ENCODE measurements at places on chromosomes 7 and 10.

DNA sequence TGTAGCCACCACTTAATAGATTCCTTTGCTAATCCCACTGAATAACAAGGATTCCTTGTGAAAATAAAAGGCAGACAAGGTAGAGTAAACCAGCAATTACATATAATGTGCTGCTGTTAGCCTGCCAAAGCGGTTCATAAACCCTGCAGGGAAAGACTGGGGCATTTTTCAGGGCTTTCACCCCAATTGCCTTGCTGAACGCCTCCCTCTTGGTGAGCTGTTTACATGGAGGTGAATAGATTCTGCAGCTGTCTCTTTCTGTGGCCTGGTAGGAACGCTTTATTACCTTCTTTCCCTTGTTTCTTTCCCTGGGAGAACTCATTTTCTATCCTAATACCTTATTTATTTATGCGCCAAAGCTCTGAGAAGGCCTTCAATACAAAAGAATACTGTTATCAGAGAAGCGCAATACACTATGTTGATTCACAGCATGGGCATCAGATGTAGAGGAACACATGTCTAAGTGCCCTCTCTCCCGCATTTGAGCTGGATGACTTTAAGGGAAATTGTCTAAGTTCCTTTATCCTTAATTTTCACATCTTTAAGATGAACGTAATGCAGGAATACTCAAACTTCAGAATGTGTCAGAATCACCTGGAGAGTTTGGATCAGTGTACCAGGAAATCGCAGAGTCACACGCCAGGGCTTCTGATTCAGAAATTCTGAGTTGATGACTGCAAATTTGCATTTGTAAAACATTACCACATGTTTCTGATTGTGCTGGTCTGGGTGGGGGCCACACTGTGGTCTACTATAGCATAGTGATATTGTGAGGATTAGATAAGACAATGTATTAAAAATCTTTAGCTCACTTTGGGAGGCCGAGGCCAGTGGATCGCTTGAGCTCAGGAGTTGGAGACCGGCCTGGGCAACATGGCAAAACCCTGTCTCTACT is 1203.8 kb downstream of the SORCS3 start:
- no peak for DNase-seq

DNA sequence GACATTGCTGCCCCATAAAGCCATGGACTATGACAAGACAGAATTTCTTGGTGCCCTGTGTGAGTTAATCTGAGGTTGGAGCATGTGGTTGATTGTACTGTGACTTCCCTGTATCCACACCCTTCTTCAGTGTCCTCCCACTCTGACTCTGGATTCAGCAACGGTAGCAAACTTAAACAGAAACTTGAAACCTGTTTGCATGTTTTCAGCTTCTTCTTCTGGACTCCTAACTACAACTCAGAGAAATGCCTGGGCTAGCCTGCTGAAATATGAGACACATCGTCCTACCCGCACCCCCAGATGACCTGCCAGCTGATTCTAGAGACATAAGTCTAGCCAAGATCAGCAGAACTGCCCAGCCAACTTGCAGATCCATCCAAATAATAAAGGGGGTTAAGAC is 78.4 kb downstream of the IPMK start:
- DNase-seq, result no peak

DNA sequence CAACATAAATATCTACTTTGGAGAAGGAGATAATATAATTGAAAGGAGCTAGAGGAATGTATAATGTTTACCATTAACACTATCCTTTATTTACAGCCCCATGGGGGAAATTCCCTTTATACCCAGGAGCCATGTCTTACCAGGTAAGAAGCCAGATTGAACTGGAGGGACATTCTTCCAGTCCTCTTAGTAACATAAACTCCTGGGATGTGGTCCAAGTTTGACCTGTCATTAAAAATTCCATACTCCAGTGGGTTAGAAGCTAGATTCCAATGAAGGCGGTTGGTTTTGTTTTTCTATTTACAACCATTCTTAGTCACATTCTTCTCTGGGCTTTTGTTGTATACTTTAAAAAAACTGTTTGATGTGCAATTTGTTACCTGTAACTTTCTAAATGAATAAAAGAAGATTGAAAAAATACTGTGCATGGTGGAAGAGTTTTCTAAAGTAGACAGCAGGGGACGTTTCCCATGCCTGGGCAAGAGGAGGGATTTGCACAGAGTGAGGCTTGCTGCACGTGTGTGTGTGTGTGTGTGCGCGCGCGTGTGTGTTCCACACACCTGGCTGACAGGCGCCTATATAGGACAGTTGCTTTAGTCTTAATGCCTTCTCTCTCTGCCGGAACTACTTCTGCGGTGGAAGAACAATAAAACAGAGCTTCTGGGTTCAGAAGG is 2.0 kb downstream of the PLCE1 start:
- DNase-seq, result no peak

DNA sequence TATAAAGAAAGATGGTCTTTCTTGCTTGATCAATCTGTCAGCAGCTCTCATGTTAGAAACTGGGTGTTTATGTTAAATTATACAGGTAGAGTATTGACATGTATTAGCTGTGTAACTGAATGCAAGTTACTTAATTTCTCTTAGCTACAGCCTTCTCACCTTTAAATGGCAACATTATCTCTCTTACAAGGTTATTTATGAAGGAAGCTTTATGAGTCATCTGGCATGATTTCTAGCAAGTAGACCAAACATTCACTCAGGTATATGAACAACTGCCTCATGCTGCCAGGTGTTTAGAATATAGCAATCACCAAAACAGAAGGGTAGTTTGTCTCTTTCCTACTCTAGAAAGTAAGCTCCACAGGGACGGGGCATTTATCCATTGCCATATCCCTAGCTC is 8.5 kb downstream of the ARL4A start:
- no peak for DNase-seq

GRCh38 chr7:150941351-150942000 is 36.6 kb downstream of the KCNH2 start:
- no peak for DNase-seq

DNA sequence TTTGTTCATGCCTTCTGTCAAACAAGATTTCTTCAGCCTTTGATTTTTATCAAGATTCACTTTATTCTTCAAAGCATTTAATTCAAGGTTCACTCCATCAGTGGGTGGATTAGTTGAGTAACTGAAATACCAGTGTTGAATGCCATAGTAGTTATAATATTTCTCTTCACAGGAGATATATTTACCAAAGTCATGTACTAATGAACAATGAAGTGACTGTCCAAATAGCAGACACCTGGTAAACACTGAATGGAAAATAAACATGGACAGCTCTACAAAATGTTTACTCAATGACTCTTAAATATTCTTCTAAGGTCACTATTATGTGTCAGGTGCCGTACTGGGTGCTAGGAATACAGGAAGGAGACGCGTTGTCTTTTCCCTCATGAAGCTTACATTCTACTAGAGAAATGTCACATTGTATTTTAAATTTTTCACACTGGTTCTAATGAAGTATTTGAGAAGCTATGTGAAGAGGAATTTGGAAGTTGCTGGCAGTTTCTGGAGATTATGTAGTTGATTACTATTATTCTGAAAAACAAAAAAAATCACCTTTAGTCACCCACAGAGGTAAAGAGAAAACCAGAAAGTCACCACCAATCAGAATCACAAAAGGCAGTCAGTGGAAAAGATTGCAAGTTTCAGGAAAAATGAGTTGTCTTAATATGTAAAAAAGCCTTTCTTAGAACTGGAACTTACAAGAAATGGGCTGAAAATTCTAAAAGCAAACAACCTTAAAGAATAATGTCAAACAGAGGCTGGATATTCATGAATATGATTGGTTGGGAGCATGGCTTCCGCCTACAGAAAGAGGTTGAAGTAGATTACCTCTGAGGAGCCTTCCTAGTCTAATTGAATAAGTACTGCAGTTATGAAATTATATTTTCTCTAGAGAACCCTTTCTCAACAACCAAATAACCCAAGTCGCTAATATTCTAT is 84.5 kb downstream of the RTKN2 start:
- no peak for DNase-seq

GRCh38 chr10:31972519-31973041 is 43.9 kb upstream of the ARHGAP12 start:
- DNase-seq, result no peak

- DNase-seq, result no peak
Measured at GRCh38 chr7:15888090-15888489, 201.6 kb upstream of the MEOX2 start.

DNA sequence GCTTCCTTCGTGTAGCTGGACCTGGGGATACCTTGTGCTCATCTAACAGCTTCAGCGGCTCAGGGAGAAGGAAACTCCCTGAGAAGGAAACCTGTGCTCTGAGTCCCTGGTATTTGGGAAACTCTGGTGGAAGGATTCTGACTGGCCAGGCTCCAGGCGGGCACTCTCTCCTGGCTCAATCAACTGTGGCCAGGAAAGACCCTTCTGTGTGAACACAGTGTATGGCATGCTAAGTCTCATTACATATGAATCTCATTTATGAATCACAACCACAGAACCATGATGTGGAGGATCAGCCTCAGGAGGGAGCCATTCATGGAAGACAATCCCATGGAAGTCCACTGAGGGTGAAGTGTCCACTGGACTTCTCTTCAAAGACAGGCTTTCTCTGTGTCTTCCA is 20.9 kb downstream of the NPS start:
- no peak for DNase-seq

GRCh38 chr10:20059084-20059835 is 243.0 kb downstream of the PLXDC2 start:
- DNase-seq, result no peak

DNA sequence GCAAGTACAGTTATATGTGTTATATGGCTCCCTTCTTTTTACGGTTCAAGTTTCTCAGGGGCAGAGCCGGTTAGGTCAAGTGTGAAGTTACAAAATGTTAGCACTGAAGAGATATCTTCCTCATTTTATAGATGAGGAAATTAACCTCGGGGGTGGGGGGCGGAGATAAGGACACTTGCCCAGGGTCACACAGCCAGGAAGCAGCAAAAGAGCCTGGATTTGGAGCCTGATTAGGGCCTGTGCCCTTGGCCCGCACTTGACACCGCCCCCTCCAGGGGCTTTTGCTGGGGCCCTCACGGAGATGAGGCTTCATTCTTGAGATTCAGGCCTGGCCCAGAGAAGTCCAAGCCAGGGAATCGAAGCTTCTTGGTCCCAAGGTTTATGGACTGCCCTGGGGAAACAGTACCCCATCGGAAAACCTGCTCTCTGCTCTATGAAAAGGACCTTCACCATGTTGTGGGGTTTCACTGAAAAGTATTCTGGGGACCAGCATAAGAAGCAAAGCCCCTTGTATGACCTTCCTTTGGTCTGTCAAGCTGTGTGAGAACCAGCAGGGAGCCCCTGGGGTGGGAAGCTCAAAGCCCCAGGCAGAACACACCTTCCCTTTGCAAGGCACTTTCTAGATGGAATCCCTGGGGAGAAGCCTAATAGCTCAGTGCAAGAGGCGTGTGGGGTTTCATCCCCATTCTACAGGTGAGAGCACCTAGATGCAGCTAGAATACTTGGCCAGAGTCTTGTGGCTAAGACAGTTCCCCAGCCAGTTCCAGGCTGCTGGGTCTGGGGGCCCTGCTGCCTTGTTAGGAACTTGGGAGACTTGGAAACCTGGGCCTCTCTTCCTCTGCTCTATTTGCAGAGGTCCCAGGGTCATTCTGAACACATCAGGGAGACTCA is 21.9 kb downstream of the UNC5B start:
- no peak for DNase-seq

DNA sequence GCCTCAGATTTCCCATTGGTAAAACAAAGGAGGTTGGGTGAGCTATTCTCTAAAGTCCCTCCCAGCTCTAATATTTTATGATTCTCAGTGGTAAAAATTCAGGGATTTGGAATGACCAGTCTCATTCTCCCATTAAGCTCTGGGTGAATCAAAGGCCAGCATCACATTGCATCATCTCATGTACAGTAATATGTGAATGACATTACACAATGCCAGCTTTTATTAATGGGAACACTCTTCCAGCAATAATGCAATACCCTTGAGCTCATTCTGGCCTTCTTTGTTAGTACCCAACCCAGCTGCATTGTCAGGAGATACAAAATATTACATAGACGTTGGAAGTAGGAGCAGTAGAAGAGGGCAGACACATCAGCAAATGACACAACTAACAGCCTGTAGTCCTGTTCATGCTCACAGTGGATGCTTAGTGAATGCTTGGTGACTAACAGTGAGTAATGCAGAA is 100.0 kb upstream of the EGR2 start:
- DNase-seq, result no peak

DNA sequence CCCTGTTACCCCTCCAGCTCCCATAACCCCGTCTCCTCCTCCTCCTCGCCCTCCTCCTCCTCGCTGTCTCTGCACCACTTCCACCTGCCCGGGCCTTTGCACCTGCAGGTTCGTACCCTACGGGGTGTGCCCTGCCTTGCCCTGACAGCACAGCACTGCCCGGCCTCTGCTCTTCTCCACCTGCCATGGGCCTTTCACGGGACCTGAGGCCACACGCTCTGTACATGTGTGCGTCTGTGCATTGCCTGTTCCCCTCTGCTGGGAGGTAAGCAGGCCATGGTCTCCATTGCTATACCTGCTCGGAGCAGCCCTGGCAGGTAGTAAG is 40.0 kb downstream of the MICALL2 start:
- no peak for DNase-seq

DNA sequence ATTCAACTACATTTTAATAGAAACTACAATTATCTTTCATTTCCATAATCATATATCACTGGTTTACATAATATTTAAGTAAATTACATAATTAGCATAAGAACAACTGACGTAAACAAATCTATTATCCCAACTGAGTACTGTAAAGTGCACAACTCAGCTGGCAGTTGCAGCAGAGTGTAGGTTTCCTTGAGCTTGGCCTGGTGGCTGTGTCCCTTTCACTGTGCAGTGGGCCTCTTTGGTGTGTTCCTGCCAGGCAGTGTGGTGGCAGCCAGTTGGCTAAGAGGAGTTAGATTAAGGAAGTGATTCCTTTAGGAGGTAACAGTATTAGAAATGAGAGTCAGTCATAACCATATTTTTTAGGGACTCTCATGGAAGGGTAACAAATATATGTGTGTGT is 7.0 kb downstream of the NRG3 start:
- DNase-seq, result no peak

DNA sequence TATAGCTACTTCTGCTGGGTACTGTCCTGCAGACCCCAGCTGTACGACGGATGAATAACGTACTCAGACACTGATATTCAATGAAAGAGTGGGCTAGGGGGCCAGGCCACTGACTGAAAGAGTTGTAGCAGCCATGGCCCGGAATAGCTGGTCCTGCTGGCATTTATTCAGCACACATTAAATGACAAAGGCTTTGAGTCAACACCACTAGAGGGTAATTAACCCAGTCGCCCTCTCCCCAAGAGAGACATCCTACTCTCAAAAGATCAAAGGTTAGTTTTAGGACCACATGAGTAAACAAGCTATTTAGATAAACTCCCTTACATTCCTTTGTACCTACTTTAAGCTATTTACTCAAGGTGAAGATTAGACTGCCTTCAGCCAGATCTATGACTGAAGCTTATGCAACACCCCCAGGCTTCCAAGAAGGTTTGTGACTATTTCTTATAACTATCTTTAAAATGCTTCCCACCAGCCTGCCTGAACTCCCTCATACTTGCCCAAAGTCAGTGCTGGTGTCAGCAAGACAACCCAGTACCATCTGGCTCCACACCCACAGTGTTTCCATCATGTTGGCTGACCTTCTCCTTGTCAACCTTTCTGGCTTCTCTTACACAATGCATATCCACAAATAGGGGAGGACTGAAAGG is 629.1 kb downstream of the SORCS1 start:
- no peak for DNase-seq
